ENCODE measurements at places on chromosomes 12 and 14. TPM values are rescaled to one million over a fixed set of nuclear protein-coding genes. Genes with fewer than 3 reads are reported as not detected.

GRCh38 chr14:43914041-43914693, 592.9 kb downstream of the FSCB start:
- DNase-seq: no peak

DNA sequence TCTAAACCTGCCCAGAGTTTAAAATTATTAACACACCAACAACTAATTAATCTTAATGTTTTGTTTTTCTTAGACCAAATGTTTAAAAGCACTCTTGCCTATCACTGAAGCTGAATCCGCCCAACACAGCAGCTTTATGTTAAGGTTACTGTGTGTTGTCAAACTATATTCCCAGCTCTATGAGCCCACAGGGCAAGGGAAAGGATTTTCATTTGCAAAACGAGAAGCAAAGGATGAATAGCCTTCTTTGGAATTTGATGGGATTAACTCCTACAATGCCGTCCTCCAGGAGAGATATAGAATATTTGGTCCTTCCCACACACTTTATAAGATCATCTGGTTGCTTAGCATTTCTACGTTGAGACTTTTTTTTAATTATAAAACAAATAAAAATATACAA, 43.7 kb downstream of the DUSP16 start:
- no peak for DNase-seq

- no peak for DNase-seq
These were observed 1494.7 kb upstream of the TMEM132C start for GRCh38 chr12:126772171-126772864.

DNA sequence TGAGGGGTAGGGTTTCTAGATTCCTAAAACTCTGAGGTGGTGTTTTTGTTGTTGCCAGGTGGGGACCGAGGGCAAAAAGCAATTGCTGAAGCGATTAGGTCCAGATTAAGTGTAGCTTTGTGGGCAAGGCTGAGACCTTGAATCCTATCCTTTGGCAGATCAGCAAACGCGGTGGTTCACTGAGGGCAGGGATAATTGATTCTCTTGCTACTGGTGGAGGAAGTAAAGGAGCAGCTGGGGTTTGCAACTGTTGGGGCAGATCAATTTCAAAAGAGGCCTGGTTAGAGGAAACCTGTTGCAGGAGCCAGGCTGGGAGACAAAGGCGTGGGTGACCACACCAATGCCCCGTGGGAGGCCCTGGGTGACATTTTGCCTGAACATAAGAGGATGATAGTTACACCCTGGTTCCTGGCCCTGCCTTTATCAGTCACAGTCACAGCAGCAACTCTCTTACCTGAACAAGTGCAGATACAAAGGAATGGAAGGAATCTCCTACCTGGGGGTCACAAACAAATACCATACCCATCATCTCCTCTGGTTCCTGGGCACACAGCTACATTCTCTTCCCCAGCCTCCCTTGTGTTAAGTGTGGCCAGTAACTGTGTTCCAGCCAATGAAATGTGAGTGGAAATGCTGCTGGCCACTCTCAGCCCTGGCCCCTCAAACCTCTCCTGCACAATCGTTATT, 43.3 kb upstream of the RASSF3 start:
- DNase-seq: no peak

GRCh38 chr14:48792376-48793024, 793.7 kb downstream of the RPS29 start:
- DNase-seq: no peak

DNA sequence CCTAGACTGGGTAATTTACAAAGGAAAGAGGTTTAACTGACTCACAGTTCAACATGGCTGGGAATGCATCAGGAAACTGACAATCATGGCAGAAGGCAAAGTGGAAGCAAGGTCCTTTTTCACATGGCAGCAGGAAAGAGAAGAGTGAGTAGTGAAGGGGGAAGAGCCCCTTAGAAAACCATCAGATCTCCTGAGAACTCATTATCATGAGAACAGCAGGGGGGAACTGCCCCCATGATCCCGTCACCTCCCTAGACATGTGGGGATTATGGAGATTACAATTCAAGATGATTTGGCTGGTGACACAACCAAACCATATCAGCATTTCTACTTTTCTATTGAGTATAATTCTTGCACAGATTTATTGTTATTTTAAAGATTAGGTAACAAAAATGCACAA, 822.1 kb upstream of the FLRT2 start:
- DNase-seq: no peak

The MYH7 gene
- not detected for total RNA-seq

The AQP5 gene
- 1.8 TPM for total RNA-seq
